Choroid plexus epithelial cell (primary cell): ENCODE measurements at places on chromosomes 1 and 21.

GRCh38 chr1:9181990-9182783 is 52.4 kb upstream of the H6PD start:
- peak; percentile 55 for DNase-seq

- peak; percentile 17 for DNase-seq
Observed at GRCh38 chr1:180997843-180998504, 24.7 kb downstream of the STX6 start.

GRCh38 chr1:43004587-43005459 is 46.2 kb upstream of the SLC2A1 start:
- DNase-seq: no peak

DNA sequence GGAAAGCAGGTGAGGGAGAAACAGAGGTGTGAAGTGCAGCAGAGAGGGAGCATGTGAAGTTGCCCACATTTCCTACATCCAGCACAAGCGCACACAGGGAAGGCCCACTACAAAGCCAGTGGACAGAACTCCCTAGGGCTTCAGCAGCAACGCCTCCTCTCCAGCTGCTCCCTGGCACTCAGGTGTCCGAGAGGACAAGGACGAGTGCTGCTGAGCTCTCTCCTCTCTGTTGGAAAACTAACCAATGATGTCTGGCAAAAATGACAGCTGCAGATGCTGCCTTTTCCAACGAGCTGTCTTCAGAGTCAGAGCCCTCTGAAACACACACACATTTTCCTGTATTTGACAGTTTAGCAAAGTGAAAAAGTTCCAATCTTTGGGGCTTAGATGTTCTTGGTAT is 86.8 kb downstream of the HSF2BP start:
- no peak for DNase-seq

DNA sequence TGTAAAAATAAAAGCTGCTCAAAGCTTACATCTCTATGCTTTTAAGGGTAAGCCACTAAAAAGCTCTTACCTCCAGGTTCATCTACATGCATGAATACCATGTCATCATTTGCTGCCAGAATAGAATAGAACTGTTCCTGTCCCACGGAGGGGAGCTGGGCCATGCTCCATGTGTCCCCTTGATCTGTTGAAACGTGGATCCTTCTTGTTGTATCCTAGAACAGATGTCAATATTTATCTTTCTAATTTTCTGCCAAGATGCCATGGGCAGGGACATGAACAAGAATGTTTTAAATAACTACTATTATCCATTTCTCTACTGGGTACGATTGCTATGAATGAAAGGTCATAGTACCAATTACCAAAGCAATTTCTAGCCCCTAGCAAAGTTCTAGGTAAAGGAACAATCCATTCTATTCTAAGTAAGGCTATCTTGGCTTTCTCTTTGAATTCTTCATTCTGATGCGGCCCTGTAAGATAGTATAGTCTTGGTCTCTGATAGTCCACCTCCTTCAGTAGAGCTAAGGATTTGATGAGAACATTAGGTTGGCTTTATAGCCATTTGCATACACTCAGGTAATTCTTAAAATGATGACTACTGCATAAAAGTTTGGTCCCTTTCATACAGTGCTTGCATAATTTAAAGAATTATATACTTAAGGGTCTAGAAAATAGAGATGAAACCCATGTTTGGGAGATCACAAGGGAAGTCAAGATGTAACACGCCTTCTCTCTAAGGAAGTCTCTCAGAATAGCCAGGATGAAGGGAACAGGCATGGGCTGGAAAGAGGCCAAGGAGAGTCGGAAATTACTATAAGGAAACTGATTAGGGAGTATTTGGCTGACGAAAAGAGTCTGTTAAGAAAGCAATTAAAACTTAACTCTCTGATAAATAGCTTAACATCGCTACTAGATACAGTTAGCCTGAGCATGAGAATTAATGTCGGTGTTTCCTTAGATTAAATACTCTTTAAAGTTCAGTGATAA is 35.4 kb upstream of the MYBPHL start:
- DNase-seq: no peak

- peak; percentile 60 for DNase-seq
Observed at GRCh38 chr1:47705517-47706130, 267.8 kb downstream of the FOXD2 start.

GRCh38 chr1:29523136-29523535 is 286.8 kb downstream of the PTPRU start:
- no peak for DNase-seq

- peak; percentile 83 for DNase-seq
Observed at GRCh38 chr1:201408176-201408833, 9.2 kb upstream of the LAD1 start.
